ENCODE measurements at places on chromosomes 2 and 18. TPM values are rescaled to one million over a fixed set of nuclear protein-coding genes. Genes with fewer than 3 reads are reported as not detected.
A peak's percentile ranks its signal among the peaks of the same experiment; 100 is the strongest.

DNA sequence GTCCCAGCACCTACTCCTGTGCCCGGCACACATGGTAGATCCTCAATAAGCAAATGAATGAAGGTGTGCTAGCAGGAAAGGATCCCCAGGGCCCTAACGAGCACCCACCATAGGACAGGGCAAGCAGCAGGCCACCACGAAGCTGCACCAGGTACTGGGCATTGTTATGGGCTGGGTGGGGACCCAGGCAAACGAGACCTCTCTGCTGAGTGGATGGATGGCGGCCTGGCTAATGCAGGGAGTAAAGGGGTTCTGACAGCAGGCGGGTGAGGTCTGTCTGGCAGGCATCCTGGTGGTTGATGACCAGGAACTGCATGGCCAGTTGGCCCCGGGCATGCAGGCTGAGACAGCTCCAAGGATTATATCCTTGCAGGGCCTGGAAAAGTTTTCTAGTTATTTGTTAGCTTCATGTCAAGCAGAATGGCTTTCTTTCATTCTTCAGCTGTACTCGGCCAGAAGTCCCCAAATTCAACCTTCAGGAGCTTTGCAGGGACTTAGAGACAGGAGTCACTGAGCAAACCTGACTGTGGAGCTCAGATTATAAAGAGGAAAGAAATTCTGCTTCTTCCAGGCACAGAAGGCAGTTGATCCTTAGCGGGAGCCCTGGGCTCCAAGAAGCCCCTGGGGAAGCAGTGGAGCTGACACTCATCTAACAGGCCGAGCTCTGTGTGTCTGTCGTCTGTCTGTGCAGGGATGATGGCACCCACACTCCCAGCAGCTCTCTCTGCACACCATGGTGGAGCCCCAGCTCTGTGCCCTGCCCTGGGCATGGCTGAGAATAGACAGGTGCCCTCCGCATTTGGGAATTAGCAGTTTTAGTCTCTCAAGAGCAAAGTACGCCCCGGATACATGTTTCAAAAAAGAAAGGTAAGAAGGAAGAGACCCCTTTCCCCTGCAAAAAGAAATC lies 51.2 kb downstream of the SDC1 start:
- DNase-seq, result no peak

- no peak for DNase-seq
Observed at GRCh38 chr2:149904352-149905175, 317.0 kb upstream of the MMADHC start.

DNA sequence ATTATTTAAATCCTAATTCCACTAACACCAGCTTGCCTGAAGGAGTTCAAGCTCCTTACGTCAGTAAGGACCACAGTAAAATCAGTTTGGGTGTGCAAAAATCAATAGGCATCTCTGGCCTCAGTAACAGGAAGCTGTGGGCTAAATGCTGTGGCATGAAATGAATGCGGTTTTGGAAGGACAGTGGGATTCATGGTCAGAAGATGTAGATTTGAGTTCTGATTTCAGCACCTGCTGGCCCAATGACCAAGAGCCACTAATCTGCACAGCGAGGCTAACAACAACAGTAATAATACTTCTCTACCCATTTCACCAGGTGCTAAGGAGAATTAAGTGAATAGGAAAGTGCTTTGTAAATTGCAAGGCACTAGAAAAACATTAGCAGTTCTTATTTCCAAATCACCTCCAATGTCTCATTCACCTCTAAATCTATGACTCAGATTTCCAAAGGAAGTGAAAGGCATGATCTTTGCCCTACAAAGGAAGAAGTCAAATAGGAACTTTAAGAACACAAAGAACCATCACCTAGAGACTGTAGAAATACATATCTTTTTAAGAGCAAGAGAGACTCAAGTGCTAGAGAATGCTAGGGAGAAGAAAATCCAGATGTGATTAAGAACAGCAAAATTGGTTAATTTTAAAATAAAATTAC lies 172.6 kb downstream of the ANKRD44 start:
- DNase-seq, result no peak

DNA sequence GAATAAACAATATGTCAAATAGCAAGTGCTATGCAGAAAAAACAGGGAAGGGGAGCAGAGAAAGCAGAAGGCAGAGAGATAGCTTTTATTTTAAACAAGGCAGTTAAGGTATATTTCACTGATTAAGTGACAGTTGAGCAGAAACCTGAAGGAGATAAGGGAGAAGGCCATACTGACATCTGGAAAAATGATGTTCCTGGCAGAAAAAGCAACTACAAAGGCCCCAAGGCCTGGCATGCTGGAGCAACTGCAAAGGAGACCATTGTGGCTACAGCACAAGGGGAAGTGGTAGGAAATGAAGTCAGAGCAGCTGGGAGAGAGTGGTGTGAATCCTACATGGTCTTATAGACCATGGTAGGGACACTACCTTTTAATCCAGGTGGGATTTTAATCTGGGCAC lies 8.9 kb upstream of the PCBP1 start:
- DNase-seq, result no peak

DNA sequence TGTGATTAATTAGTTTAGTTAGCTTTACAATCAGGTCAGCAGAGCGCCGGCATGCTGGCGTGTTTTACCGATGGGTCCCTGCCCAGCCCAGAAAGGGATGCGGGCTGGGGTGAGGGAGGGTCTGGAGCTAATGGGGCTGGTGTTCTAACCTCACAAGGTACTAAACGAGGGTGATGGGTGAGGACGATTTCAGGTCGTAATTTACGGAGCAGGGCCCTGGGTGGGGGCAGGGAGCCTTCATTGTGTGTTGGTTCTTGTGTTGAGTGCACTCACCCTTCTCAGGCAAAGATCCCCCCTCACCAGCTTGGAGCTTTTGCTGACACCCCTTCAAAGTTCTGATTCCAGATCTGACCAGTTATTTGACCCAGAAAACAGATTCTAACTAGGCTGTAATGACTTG lies 39.5 kb downstream of the PTGR3 start:
- DNase-seq, result no peak

GRCh38 chr18:46160050-46160798 lies 56.0 kb downstream of the HAUS1 start:
- peak; percentile 77 for DNase-seq

GRCh38 chr18:68766433-68766832 lies 31.4 kb upstream of the CCDC102B start:
- DNase-seq, result no peak

GRCh38 chr2:11807156-11808015 lies 61.0 kb downstream of the LPIN1 start:
- DNase-seq, result no peak

DNA sequence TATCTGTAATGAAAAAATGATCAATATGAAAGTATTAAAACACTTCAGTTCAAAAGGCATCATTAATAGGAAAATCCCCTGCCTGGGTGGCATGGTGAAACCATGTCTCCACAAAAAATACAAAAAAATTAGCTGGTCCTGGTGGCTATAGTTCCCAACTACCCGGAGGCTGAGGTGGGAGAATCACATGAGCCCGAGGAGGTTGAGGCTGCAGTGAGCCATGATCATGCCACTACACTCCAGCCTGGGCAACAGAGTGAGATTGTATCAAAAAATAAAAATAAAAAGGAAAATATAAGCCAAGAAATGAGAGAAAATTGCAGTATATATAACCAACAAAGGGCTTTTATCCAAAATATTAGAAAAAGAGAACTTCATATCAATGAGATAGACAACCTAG lies 71.6 kb upstream of the MYCN start:
- DNase-seq, result no peak

- DNase-seq, result no peak
Observed at GRCh38 chr2:239262484-239263230, 138.2 kb downstream of the HDAC4 start.

DNA sequence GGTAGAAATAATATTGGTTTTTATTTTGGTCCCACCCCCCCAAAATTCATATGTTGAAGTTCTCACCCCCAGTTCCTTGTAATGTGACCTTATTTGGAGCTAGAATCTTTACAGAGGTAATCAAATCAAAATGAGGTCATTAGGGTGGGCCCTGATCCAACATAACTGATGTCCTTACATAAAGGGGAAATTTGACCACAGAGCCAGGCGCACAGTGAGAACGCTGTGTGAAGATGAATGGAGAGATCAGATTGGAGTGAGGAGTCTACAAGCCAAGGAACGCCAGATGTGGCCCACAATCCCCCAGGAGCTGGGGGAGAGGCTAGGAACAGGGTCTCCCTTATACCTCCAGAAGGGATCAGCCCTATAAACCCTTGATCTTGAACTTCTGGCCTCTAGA lies 31.6 kb upstream of the TRIB2 start:
- DNase-seq, result no peak

DNA sequence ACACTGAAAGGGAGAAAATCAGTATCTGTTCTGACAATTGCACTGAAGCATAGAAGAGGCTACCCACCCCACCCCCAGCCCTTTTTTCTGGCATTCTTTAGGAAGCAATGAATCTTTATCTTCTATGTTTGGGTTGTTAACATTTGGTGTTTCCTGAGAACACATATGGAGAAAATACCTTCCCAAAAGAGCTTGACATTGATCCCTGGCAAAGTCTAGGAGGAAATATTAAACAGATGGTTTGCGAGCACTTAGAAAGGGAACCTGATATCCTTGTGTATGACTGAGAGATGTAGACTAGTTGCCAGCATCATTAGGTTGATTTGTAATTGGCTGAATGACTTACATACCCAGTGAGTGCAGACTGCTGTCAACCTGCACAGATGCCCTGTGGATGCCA lies 42.9 kb downstream of the DOK1 start:
- DNase-seq, result no peak

- DNase-seq, result no peak
Observed at GRCh38 chr2:39693245-39693644, 27.5 kb downstream of the TMEM178A start.

GRCh38 chr18:39661856-39662366 lies 2096.3 kb upstream of the CELF4 start:
- no peak for DNase-seq

GRCh38 chr2:222884114-222884771 lies 23.4 kb downstream of the ACSL3 start:
- DNase-seq, result no peak

GRCh38 chr2:10493634-10494281 lies 45.6 kb upstream of the ODC1 start:
- DNase-seq, result peak; percentile 97

- DNase-seq, result no peak
Observed at GRCh38 chr2:60152226-60152833, 401.1 kb downstream of the BCL11A start.

GRCh38 chr2:55733335-55733734 lies 39.7 kb upstream of the PNPT1 start:
- no peak for DNase-seq

L3MBTL4 gene
- total RNA-seq, result not detected

RAB27B gene
- 12.7 TPM for total RNA-seq

CXCR1 gene
- total RNA-seq, result not detected

RAX gene
- total RNA-seq, result not detected

SLC9A4 gene
- total RNA-seq, result 0.85 TPM

GLI2 gene
- total RNA-seq, result 11.6 TPM

SF3B6 gene
- 123 TPM for total RNA-seq

HSBP1L1 gene
- 41.5 TPM for total RNA-seq

EEF1B2 gene
- 328 TPM for total RNA-seq

TCF23 gene
- not detected for total RNA-seq

FOXD4L1 gene
- total RNA-seq, result 0.43 TPM

MROH2A gene
- total RNA-seq, result 2.9 TPM
